ENCODE measurements at places on chromosomes 2 and 18.

DNA sequence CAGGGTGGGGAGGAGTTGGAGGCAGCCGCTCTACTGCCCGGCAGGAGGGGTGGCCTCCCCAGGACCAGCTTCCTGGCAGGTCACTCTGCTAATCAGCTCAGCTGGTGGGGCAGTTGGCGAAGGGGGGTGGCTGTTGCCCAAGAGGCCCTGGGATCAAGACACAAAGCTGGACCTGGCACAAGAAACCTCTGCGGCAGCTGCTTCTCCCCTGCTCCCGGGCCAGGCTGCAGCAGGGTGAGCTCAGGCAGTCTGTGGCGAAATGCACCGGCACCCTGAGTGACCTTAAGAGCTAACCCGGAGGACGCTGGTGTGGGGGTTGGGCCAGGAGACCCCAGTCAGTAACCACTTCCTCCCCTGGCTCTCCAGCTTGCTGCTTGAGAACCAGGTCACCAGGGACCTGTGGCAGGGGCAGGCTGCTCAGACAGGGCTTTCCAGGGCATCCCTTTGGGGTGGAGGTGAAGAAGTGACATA, 31.1 kb downstream of the TOGARAM2 start:
- no peak for DNase-seq

- peak; percentile 4 for DNase-seq
These were observed 50.8 kb downstream of the WIPF1 start for GRCh38 chr2:174546519-174547506.

- DNase-seq: no peak
These were observed 568 bp downstream of the TMEM131 start for GRCh38 chr2:97995026-97995733.

- peak; percentile 65 for DNase-seq
These were observed 1.6 kb upstream of the GPR45 start for GRCh38 chr2:105239924-105240323.

- no peak for DNase-seq
These were observed 18.1 kb downstream of the LCLAT1 start for GRCh38 chr2:30465171-30465545.

- no peak for DNase-seq
These were observed 391.2 kb upstream of the POU3F3 start for GRCh38 chr2:104462731-104463130.

Measured in fibroblast of the conjunctiva (primary cell).